ENCODE measurements at places on chromosomes 12 and 14.

DNA sequence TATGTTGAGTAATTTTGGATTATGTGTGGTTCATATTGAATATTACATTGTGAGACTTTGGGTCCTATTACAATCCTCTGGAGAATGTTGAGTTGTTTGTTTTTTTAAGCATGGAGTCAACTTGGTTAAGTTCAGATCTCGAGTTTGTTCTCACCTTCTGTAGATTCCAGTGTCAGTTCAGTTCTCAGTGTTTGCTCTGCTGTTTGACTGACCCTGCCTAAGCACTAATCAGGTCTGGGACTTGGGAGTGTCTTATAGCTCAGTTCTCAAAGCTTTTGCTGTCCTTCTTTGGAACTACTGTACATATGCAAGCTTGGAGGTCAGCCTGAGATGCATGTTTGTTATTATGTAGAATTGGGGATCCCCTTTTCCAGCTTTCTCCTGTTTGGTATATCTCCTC is 63.1 kb downstream of the DIP2B start:
- no peak for DNase-seq

- DNase-seq: peak; percentile 37
Measured at GRCh38 chr14:20530771-20531571, 25.6 kb downstream of the RNASE10 start.

DNA sequence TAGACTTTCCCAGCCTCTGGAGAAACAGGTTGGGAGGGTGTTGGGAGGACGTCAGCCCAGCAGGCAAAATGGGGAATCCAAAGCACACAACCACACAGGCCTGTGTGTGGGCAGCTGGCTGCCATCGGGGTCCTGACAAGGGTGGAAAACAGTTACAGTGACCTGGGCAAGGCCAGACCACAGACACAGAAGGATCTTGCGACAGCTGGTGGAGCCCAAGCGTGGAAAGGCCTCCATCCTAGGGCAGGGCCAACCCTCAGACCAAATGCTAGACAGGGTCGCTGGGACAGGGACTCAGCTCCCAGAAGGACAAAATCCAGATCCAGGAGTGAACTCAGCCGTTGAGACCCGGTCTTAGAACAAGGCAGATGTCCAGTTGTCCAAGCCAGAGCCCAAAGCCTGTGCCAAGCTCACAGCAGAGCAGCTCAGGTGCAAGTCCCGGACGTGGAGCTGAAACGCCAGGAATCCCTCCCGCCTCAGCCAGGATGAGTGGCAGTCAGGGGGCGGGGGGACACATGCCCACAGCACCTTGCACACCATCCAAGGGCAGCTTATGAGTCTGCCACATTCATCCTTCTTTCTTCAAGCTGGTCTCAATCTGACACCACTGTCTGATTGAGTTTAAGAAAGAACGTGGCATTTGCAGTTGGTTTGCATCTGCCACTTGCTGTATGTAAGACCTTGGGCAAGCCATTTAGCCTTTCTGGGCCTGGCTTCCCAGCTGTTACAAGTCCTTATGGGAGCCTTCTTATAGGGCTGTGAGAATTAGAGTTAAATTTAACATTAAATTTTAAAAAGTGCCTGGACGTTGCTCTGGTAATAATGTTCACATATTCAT is 37.6 kb downstream of the DEGS2 start:
- DNase-seq: no peak

DNA sequence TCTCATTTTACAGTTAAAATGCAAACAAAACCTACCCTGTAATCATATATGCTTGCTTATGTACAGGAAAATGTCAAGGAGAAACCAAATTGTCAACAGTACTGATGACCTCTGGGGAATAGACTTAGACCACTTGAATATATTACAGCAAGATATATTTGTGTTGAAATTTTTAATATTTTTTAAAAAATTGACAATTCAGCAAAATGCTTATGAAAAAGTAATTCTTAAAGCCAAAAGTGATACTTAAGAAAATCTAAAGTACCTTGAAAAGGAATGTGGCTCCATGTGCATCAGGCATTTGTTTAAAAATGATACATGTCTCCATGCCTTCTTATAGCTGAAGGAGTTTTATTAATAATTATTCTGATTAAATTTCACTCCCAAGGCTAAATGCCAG is 49.2 kb downstream of the PTPN21 start:
- DNase-seq: no peak

DNA sequence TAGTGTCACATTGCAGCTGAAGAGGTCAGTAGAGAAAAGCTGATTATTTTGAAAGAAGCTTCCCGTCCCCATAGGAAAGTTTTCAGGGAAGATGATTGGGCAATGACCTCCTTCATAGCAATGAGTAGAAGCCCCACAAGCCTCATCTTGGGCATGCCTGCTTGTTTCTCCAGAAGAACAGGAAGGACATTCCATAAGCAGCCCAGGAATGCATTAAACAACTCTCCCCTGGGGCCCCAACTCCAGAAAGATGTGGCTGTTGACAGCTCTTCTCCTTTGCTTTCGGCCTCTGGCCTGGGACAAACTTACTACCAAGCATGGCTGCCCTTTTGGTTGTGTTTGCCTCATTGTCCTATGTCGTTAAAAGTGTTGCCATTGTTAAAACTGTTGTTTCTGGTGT is 5.7 kb upstream of the VDR start:
- DNase-seq: no peak

DNA sequence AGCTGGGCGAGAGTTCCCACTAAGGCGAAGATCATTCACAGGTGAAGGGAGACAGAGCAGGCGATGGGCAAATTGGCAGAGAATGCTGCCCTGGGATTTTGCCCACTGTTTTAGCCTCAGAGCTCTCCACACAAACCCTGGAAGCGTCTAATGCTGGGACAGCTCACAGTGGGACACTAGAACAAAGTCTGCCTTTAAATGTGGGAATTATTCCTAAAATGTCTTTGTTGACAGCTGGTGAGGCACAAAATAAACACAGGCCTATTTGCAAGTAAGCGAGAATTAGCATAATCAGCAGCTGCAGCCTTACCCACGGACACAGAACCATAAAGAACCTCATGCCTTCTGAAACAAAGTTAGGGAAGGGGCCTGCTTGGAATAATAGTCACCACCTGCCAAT is 824.5 kb downstream of the AACS start:
- no peak for DNase-seq

GRCh38 chr12:92629349-92630065 is 73.3 kb upstream of the PLEKHG7 start:
- no peak for DNase-seq

DNA sequence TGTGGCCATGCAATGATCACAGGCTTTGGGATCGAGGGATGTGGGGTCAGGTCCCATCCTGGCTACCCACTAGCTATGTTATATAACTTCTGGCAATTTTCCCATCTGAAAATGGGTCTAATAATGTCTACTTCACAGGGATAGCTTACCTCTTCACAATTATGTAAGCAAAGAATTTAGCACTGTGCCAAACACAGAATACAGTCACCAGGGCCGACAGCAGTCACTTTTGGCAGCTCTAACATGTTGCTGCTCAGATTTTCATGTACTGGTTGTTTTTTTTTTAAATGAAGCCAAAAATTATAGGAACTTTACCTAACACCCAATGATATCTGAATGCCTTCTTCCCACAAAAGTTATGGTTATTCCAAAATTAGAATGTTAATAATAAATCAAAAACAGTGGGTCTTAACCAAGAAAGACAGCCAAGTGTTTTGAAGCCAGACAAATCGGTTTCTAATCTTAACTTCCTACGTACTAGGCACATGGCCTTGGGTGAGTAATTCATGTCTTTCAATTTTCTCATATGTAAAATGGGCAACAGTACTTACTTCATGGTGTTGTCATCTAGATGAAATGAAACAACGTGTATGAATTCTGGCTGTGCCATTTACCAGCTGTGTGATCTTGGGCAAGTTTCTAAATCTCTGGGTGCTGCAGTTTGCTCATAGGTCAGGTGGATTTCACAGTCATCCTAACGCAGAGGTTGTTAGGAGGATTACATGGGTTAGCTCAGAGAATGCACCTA is 13.0 kb upstream of the PCED1B start:
- DNase-seq: no peak

- no peak for DNase-seq
Measured at GRCh38 chr12:4881266-4882064, 28.2 kb upstream of the KCNA1 start.

GRCh38 chr14:83485591-83485990 is 1951.9 kb upstream of the SEL1L start:
- DNase-seq: no peak

- no peak for DNase-seq
Measured at GRCh38 chr12:5379749-5380496, 52.0 kb upstream of the NTF3 start.

- DNase-seq: no peak
Measured at GRCh38 chr12:110198386-110198785, 74.2 kb downstream of the IFT81 start.

GRCh38 chr14:34853041-34853440 is 22.1 kb downstream of the BAZ1A start:
- DNase-seq: no peak

GRCh38 chr12:3117591-3118015 is 40.4 kb downstream of the TSPAN9 start:
- peak; percentile 52 for DNase-seq

DNA sequence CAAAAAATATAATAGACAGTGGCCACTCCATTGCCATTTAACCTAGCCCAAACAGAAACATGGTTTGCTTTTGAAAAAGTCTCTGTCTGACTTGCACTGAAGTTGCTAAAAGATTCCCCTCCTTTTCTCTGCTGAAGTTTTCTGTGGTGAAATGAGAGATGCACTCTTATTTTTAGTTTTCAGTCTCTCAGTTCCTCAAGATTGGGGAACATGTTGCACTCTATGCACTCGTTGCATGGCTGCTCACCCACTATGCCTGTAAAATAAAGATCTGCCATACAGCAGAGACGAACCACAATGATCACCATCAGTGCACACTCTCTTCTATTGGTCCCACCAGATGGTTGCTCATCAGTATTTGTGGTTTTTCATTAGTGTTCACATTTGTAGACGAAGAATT is 13.1 kb upstream of the DAAM1 start:
- no peak for DNase-seq

DNA sequence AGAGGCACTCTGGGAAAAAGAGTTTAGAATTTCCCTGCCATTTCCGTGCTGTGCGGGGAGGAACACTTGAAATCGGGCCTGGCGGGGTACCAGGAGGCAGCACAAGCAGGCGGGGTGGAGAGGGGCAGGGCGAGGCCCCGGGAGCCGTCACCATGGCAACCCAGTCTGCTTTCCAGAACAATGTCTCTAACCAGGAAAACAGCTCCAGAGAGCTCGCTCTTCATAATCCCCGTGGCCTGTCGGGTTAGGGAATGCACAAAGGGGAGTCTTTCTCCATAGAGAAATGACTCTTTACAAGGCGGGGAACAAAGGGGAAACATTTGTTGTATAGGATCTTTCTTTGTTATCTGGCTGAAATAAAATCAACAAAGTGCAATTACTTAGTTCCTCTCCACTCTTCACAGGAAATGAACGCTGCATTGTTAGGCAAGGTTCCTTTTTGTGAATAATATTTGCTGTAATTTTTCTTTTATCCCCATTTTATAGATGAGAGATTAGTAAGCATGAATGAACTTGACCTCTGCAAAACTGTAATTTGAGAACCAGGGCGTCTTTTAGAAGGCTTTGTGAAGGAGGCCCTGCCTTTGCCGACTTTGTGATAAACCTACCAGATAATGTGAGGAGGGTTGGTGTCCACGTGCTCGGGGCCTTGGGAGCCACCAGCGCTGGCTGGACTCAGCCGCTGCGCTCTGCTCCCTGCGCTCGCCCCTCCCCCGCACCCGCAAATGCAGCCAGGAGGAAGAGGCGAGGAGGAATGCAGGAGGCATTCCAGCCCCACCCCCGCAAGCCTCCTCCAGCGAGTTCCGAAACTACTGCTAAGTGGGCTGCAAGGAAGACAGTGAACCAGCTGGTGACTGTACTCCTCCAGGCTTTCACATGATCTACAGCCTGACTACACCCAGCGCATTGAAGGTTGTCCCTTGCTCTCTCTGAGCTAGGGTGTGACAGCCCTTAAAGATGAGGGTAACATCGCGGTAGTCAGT is 105.2 kb upstream of the ATF7IP start:
- DNase-seq: no peak

- no peak for DNase-seq
Measured at GRCh38 chr12:104150416-104150815, 12.4 kb upstream of the NFYB start.

DNA sequence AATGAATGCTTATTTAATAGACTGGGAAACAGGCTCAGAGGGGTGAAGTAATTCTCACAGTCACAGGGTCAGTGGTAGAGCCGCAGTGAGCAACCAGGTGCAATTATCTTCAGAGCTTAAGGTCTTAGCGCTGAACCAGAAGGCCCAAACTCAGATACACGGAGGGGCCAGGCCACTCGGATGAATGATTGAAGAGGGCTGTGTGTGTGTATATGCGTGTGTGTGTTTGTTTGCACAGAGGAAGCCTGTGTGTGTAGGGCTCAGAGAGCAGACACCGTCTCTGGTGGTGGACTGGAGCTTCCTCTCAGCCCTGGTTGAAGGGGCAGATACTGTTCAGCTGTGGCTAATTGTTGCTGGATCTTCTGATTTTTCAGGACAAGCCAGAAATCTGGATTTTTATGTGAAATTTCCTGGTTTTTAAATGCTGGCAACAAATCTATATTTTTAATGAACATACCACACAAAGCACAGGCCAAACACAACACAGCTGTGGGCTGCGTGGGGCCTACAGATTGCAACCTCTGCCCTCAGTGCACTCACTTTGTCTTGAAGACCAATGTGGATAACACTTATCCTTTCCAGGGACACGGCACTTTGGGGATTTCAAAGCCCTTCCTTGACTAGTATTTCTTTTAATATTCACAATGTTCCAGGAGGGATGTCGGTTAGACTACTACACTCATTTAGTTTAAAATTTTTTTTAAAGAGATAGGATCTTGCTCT is 94.5 kb upstream of the NRXN3 start:
- DNase-seq: no peak

GRCh38 chr14:45526715-45527549 is 273.9 kb upstream of the MIS18BP1 start:
- peak; percentile 55 for DNase-seq

- no peak for DNase-seq
Measured at GRCh38 chr12:13135371-13136178, 32.1 kb upstream of the GSG1 start.

- DNase-seq: no peak
Measured at GRCh38 chr12:56601503-56601902, 28.6 kb downstream of the BAZ2A start.

GRCh38 chr14:65948302-65948701 is 535.8 kb downstream of the FUT8 start:
- DNase-seq: no peak

- DNase-seq: no peak
Measured at GRCh38 chr12:55862286-55862685, 19.6 kb upstream of the MMP19 start.

DNA sequence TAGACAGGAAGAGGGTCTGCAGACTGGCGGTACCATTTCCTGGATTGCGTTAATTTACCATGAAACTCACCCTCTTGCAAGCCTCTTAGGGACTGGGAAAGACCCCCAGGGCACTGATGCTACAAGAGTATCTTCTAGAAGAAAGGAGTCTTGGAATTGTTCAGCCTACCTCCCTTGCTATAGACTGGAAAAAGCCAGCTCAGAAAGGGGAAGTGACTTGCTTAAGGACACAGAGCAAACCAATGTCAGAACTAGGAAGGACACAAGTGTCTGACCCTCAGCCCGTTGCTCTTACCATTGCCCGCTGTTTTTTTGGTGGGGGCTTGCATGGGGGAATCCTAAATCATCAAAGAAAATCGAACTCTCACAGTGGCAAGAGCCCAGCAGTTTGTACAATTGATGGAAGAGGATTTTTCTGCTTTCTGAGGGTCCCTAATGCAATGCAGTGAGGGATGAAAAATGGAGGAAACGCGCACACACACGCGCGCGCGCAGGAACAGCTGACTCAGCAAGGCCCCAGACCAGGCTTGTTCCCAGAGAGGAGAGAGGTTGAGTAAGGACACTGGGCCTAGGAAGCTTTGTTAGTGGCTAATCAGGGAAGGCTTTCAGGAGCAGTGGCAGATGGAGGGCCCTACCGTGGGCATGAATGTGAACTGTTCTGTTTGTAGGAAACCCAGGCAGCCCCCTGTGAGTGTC is 50.9 kb downstream of the RIN3 start:
- DNase-seq: no peak
